ENCODE measurements at places on chromosomes 7 and 10.

DNA sequence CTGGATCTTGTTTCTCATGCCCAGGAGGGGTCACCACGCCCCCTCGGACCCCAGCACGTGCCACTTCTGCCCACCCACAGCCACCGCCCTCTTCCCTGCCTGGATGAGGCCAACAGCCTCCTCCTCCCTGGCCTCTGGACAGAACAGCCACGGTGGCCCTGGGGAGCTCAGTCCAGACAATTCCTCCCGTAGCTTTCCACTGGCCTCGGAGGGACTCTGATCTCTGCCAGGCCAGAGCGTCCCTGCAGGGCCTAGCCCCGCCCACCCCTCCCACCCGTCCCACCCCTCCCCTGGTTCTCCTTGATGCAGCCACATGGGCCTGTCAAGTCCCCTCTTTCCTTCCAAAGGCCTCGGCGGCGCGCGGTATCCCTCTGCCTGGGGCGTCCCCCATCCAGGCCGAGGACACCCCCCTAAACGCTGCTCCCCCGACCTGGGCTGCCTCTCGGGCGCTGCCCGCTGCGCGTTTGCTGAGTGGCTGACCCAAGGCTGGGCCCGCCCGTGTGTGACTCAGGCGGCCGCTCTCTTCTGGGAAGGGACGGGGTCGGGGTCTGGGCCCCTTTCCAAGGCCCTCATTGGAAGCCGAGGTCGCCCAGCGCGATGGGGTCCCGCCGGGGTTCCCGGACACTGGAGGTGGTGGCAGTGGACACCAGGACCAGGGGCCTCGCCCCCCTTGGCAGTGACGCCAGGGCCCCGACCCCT, 557 bp downstream of the TMEM120A start:
- peak; percentile 82 for DNase-seq

DNA sequence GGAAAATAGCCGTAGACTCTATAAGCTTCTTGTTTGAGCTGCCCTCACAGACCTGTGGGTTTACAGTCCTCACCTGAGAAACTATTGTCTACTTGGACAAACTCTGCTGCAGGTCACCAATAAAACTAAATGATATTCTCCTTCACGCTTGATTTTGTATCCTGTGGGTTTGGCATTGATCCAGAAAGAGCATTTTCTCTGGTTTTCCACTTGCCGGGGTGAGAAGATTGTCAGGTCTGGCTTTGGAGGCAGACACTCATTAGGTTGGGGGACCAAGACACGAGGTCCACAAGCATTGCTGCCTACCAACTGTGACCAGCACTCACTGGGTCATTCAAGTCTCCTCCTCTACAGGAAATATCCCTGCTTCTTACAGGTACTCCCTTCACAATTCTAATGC, 68.5 kb downstream of the CDC14C start:
- DNase-seq, result no peak

GRCh38 chr10:101967713-101968112, 88.3 kb downstream of the ARMH3 start:
- no peak for DNase-seq

DNA sequence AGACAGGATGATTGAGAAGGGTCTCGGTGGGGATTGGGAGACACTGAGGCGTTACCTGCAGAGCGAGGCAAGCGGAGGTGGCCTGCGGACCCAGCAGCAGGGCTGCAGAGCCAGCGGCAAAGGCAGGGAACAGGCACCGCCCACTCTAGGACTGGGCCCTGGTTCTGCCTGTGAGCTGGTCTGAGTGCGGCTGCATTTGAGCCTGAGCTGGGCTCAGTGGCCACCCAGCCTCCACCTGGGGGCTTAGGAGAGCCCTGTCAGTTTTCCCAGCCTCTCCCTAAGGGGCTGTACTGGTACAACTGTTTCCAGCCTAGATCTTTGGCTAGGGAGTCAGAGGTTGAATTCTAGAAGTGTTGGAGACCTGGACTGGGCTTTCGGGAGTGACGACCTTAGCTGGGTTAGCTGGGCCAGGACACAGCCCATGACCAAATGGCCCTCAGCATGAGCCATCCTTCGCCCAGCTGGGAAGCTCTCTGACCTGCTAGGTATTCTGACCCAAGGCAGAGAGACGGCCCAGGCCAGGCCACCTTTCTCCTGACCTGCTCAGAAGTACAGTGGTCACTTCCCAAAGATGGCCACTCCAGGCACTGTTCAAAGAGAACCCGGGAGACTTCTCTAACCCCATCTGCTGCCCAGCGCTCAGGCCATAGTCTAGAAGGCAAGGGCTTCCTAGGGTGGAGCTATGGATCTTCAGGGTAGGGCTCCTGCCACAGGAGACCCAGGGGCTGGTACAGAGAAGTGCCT, 64.9 kb downstream of the PAX2 start:
- DNase-seq, result no peak

DNA sequence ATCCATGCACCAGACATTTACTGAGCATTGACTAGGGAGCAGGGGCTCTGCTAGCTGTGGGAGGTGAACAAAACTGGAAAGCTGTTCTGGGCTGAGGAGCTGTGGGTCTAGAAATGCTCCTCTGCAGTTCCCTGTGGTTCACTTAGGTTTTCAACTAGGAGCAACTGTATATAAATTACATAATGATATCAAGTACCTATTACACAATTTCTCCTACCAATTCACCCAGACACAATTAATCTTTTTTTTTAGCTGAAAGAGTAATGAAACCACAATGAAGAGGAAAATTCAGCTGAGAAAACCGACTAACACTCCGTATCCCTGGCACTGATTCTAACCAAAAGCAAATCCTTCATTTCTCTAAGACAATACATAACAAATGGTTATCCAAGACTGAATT, 39.4 kb downstream of the COL28A1 start:
- no peak for DNase-seq

DNA sequence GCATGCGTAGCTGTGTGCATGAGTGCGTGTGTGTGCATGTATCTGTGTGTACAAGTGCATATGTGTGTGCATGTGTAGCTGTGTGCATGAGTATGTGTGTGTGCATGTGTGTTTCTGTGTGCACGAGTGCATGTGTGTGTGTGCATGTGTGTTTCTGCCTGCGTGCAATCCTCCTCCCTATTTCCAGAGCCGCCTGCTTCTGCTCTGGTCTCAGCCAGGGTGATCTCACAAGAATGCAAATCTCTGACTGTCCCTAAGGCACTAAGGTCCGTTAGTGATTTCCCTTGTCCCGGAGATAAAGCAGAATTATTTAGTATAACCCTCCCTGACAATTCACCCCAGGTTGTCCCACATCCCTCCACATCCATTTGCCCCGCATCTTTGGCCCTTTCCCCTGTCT, 530.3 kb downstream of the TCERG1L start:
- no peak for DNase-seq

GRCh38 chr7:107593025-107593410, 13.0 kb downstream of the BCAP29 start:
- DNase-seq, result no peak

- no peak for DNase-seq
These were observed 660 bp downstream of the VCL start for GRCh38 chr10:73998623-73998928.

DNA sequence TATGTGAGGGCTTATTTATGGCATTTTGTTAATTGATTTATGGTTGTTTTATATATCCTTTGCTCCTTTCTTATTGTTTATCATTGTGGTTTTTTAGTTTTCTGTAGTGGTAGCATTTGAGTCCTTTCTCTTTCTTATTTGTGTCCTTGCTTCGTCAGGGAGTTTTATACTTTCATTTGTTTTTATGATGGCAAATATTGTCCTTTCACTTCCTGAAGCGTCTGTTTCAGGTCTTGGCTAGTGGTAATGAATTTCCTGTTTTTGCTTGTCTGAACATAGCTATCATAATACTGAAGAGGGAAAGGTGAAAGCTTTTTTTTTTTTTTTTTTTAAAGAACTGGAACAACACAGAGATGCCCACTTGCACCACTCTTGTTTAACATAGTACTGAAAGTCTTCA, 228.2 kb downstream of the ATRNL1 start:
- no peak for DNase-seq

DNA sequence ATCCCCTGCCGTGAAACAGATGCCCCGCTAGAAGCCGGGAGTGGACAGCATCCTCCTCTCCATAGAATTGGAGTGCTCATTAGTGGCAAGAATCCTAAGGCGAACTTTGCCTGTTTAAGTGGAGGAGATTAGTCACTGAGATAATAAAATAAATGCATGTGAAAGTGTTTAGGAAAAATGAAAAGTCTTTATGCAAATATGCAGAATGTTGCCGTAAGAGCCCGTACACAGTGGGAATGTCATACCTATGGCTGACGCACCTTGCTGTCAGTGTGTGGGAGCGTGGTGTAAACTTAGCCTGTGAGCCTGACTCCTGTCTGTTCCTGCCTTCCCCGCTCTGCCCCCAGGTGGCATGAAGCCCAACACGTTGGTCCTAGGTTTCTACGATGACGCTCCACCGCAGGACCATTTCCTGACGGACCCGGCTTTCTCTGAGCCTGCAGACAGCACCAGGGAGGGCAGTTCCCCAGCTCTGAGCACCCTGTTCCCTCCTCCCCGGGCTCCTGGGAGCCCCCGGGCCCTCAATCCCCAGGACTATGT, 1.7 kb upstream of the TRIP6 start:
- peak; percentile 66 for DNase-seq

- DNase-seq, result no peak
These were observed 11.1 kb upstream of the TARP start for GRCh38 chr7:38284553-38284952.

DNA sequence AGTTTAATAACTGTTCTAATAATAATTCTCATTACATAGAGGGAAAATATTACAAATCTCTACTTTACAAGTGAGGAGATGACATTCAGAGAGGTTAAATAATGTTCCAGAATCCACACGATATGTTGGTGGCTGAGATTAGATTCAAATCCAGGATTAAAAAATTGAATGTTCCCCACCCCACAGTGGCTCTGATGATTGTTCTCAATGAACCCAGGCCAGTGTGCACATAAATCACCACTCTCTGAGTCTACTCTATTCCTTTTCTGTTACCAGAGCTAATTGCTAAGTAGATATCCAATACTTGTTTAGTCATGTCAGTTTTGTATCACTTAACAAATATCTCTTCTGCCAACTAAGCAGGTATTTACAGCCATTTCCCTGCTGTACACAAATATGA, 281.0 kb downstream of the ABCA13 start:
- no peak for DNase-seq

GRCh38 chr10:63498665-63499064, 22.5 kb upstream of the REEP3 start:
- DNase-seq, result no peak

DNA sequence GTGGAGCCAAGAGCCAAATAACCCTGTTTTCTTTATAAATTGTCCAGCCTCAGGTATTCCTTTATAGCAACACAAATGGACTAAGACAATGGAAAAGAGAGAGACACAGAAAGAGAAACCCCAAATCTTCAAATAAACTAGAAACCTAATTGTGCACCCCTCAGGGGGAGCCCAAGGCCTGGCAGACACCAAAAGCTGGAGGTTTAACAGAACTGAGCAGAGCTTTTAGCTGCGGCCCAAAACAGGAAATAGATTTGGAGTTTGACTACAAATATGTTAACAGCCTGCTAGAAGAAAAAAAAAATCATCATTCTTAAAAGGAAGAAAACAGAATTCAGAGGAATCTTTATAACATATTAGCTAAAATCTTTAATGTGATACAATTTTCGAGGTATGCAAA, 1135.0 kb downstream of the GATA3 start:
- no peak for DNase-seq

DNA sequence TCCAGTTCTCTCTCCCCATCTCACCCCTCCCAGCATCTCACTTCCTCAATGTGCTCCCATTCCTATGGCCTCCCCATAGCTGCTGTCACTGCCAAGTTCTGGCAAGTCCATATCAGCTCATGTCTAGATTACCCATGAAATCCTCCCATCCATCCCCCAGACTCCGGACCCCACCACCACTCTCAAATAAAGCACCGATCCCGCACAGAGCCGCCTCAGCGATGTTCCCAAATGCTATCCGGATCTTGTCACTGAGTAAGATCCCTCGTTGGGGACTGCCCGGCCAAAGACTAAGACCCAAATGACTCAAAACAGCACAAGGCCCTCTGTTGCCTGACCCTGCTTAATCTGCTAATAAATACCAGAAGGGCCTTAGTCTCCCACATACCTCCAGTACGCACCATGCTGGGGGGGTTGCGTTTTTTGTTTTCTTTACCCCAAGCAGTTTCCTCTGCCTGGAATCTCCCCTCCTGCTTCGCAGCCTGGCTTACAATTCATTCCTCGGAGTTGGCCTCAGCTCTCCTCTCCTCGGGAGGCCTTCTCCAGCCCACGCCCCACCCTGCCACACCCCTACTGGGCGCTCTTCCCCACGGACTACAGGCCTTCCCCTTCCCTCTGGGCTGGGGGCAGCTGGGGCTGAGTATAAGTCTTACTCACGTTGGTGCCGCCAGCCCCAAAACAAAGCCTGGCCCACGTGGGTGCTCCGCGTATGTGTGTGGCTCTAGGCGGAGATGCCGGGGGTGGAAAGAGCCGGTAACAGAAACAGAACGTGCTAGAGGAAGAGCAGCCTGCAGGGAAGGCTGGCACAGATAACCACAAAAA, 1.8 kb upstream of the DUSP5 start:
- peak; percentile 47 for DNase-seq

GRCh38 chr7:117944886-117945285, 71.6 kb upstream of the CTTNBP2 start:
- no peak for DNase-seq

- no peak for DNase-seq
These were observed 32.3 kb downstream of the CALD1 start for GRCh38 chr7:134811765-134812164.

GRCh38 chr7:41232086-41232485, 470.8 kb downstream of the INHBA start:
- no peak for DNase-seq

DNA sequence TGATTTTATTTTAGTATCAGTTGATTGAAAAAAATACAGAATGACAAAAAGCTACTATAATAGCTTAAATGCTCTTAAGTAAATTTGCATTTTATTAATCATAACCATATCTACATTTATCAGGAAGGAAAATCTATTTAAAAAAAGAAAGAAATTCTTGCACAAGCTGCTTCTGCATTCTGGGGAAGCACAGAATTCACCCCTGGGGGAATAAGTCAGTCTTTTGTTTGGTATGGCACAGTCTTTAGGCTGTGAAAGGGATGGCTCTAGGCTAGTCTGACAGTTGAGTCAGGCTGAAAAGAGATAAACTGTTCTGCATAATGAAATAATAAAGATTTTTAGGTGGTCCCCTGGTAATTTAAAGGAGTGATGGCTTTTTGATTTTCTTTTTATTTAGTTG, 37.9 kb downstream of the HTR7 start:
- no peak for DNase-seq

DNA sequence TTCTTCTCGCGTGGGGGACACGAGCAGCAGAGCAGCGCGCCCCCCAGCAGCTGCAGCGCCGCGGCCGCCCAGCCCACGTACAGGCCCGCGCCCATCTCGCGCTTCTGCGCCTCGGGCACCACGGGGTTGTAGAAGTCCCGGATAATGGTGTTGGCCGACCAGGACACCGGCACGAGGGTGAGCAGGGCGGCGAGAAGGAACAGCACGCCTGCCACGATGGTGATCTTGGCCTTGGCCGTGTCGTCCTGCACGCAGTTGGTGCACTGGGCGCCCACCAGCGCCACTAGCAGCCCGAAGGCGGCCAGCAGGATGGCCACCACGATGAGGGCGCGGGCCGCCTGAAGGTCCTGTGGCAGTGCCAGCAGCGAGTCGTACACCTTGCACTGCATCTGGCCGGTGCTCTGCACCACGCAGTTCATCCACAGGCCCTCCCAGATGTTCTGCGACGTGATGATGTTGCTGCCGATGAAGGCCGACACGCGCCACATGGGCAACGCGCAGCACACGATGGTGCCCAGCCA, 529 bp downstream of the CLDN3 start:
- DNase-seq, result peak; percentile 57

All from H9 (cell line).